ENCODE measurements at places on chromosomes 16 and 17.

- DNase-seq = no peak
Observed at GRCh38 chr17:69451416-69452394, 37.2 kb downstream of the MAP2K6 start.

GRCh38 chr17:80984749-80985148 is 6.9 kb upstream of the CHMP6 start:
- no peak for DNase-seq

- DNase-seq = peak; percentile 42
Observed at GRCh38 chr17:3695723-3696411, at the start of gene P2RX5. P2RX5 (minus strand) TSS chr17:3696155; CDS start chr17:3696005, 150 bp downstream.

DNA sequence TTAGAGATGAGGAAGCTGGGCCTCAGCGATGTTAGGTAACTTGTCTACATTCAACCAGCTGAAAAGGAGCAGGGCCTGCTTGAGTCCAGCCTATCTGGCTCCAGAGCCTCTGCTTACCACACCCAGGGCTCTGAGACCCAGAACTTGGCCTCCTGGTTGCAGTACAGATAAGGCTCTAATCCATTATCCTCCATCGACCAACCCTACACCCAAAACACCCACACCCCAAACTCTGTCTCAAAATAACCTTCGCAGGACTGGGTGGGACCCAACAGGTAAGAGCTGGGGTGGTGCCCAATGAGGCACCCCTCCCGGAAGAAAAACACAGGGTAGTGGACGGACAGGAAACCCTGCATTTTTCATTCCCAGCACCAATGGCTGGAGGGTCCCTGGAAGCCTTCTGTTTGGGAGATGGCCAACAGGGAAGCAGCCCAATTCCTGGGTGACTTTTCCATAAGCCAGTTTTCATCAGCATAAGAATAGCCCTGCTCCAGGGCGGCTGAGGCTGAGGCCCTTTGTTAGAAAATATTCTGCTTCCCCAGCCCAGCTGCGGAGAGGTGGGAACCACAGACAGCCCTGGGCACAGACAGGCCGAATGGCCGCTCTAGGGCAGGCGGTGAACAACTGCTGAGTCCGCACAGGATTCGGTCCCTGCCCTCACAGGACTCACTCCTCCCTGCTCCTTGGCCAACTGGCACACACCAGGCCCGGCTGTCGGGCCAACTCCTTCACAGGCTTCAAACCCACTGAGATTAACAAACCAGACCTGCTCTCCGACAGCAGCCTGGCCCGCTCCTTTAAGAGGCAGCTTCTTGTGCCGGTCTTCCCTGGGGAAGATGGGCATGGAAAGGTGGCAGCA is 9.8 kb downstream of the SMIM5 start:
- no peak for DNase-seq

GRCh38 chr16:50136399-50136798 is 16.7 kb upstream of the TENT4B start:
- DNase-seq = no peak

GRCh38 chr17:48575066-48575582 is 3.0 kb downstream of the HOXB4 start:
- no peak for DNase-seq

- DNase-seq = no peak
Observed at GRCh38 chr17:68564415-68565111, 36.6 kb downstream of the FAM20A start.

DNA sequence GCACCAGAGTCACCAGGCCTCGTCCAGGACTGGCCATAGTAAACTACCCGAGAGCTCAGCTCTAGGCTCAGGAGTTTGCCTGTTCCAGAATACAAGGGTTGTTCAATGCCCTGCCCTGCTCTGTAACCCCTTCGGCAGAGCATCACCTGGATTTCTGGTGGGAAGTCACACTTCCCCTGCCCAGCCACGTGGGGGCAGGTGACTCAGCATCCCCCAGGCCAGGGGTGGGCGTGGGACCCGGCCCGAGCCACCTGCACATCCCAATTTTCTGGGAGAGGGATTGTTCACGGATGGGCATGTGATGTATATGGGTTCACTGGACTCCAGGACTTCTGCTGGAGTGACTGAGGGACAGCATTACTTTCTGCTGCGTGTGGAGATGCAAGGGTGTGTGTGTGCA is 25.8 kb downstream of the COX4I1 start:
- DNase-seq = no peak

- DNase-seq = no peak
Observed at GRCh38 chr17:41837761-41838538, at the start of gene KLHL10. KLHL10 (plus strand) TSS chr17:41837825; CDS start chr17:41837933, 108 bp downstream.

- no peak for DNase-seq
Observed at GRCh38 chr17:27579304-27579703, 51.7 kb upstream of the LGALS9 start.

DNA sequence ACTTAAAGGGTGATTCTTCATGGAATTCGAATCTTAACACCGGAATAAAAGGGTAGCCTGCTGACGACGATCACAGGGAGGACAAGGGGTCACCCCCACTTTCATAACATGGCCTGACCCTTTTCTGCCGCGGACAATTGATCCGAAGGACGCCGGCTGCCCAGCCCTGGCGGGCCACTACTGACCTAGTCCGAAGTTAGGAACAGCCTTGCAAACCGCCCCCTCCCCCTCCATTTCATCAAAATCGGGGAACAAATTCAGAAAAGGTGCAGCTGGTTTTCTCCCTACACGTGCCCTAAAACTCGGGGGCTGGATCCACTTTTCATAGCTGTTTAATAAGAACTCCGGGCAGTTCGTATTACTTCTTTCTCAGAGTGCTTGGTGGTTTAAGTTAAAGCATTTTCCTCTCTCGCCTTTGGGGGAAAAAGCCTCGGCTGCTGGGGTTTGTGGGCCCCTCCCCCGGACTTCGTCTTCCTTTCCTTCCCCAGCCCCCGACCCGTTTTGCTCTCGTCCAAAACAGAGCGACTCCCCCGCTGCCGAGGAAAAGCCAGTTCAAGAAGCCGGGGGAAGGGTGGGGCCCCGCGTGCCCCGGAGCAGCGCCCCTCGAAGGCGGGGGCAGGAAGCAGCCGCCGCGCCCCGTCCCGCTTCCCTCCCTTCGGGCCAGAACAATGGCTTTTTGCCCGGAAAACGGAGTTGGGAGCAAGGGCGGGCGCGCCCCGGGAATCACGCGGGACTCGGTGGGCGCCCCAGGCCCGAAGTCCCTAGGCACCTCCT is 641 bp upstream of the CBX2 start:
- DNase-seq = peak; percentile 80

DNA sequence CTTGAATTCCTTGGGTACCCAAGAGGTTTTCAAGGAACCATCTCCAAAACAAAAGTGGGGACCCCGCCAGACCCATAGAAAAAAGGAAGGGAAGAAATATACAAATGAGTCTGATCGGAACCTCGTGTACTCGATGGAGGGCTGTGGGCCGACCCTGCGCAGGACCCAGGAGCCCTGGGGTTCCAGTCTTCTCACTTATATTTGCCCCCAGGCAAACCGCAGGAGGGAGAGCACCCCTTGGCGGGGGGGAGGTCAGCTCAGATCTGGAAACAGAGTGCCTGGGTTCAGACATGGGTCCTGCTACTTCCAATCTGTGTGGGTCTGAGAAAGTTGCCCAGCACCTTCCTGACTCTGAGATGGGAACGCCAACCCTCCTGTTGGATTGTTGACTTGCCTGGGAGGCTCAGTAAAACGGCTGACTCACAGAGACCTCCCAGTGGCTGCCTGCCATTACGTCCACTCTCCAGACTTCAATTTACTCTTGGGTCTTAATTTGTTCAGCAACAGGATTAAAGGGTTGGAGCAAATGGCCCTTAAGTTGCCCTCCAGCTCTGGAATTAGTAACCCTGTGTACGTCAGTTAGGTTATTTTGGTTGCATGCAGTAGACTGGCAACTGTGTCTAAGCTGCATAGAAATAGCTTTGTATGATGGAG is 24.9 kb upstream of the CACNG4 start:
- DNase-seq = no peak

DNA sequence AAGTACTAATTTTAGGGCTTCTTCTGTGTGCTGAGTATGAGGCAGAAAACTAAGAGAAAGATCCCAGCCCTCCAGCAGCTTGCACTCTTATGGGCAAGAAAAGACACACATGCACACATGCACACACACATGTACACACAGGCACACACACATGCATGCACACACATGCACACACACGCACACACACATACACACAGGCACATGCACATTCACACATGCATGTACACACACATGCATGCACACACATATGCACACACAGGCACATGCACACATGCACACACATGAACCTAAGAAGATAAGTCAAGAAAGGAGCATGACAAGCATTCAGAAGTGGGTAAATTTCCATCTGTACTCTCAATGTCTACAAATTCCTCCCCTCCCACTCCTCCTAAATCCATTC is 130.2 kb downstream of the IRX3 start:
- DNase-seq = no peak

DNA sequence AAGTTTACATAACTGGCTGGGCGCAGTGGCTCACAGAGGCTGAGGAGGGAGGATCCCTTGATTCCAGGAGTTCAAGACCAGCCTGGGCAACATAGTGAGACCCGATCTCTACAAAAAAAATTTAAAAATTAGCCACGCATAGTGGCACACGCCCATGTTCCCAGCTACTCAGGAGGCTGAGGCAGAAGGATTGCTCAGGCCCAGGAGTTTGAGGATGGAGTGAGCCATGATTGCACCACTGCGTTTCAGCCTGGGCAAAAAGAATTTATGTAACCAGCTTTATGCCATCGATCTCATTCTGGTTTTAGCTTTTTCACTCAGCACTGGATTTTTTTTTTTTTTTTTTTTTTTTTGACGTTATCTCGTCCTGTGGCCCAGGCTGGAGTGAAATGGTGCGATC is 9.1 kb upstream of the CD300E start:
- DNase-seq = no peak

DNA sequence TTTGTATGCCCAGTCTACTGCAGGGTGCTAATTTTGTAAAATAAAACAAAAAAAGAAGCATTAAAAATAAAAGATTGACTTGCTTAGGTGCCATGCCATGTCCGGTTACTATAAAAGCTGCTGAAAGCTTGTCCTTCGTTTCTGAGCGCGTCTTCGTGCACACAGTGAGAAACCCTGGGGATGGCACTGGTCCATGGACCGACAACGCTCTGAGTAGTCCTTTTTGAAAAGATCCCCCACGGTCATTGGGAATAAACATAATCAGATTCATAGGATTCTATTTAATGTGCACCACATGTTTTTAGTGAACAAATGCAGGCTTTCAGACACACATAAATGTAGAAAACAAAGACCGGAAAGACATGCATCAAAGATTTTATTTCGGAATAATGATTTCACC is 146.3 kb downstream of the XYLT1 start:
- no peak for DNase-seq

DNA sequence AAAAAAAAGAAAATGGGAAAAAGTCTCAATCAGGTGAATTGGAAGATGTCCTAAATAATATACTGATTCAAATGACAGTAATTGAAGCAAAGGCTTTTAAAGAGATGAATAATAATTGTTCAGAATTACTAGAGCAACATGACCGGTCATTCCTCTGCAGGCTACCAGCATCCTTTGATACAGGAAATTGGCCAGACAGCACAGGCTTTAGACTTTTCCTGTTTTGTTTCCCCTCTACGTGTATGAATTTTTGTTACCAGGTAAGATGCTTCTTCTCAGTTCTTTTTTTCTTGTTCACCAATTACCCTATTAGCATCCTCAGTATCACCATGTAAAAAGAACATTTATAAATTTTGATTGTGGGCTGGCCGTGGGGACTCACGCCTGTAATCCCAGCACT is 77.5 kb downstream of the RPGRIP1L start:
- no peak for DNase-seq

DNA sequence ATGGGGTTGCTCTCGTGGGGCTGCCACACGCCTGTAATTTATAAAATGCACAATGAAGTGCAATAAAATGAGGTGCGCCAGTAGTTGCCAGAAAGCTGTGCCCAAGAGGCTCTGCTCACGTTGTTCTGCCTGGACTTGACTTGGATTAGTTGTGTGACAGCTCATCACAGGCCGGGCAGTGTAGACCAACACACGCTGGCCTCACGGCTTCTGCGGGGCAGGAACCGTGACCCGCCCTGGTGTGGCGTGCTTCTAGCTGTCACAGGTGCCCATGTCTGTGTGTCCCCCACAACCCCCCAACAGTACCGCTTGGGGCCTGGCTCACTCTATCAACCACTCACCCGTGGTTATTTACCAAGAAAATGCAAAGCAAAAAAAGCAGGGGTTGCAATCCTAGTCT is 112.2 kb upstream of the ZNF750 start:
- DNase-seq = no peak

DNA sequence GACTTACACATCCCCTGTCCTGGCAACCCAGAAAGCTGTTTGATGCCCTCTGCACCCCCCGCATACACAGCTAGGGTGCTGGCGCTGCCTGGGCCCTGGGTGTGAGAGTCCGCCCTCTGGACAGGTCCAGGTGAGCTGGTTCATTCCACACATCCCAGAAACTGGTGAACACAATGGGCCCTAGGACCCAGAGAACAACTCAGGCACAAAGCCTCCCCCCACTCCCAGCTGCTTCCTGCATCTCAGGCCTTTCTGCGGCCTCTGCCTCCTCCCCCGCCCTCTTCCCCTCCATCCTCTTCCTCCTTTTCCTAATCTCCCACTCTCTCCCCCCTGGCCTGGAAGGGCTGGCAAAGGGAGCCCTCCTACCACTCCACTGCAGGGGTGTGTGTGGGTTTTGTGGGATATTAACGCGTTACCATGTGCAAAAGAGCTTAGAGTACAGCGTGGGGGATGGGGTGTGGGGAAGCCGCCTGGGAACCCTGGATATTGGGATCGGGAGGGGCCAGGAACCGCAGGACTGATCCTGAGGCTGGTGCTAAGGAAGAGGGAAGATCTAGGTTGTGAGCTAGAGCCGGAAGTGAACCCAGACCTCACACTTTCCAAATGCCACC is 1.6 kb upstream of the PPP1R9B start:
- DNase-seq = peak; percentile 74

- DNase-seq = no peak
Observed at GRCh38 chr17:49436174-49436573, 21.5 kb upstream of the PHB1 start.

DNA sequence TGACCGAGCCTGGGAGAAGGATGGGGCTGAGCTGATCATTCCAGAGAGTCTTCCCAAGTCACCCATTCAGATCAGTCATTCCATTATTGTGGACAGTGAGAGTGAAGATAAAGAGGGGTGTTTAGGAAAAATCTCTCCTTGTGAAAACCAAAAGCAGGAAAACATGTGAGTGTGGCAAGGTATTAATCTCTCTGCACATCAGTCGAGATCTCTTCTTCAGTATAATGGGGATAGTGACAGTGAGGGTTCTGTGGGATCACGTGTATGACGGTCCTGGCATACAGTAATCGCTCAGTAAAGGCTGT is 35.4 kb downstream of the CHD9 start:
- no peak for DNase-seq

GRCh38 chr16:64590513-64590912 is 531.4 kb downstream of the CDH11 start:
- no peak for DNase-seq

GRCh38 chr17:59695945-59696681 is 11.1 kb downstream of the PTRH2 start:
- no peak for DNase-seq

DNA sequence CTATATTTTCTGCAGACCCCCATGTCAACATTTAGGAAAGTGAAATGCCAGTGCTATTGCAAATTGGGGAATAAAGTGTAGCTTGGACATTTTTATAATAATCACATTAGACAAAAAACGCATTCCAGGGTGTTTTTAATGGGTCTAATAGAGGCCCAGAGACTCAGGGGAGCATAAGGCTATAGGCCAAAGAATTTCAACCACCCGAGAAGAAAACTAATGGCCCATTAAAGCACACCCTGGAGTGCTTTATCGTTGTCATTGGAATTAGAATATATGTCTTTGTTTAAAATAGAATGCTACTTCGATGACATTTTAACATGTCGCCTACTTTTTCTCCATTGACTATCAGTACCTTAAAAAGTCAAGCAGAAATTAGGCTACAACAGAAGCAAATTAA is 414.1 kb upstream of the CDH8 start:
- DNase-seq = no peak

GRCh38 chr16:73145166-73145880 is 97.4 kb upstream of the ZFHX3 start:
- no peak for DNase-seq
